ENCODE measurements at places on chromosomes 1 and 21. TPM values are rescaled to one million over a fixed set of nuclear protein-coding genes. Genes with fewer than 3 reads are reported as not detected.

The AMY2A gene
- total RNA-seq, result not detected

The PTAFR gene
- not detected for total RNA-seq

The WNT9A gene
- total RNA-seq, result 5.1 TPM

The PARS2 gene
- 5.5 TPM for total RNA-seq

The PRELP gene
- total RNA-seq, result not detected

The KLHDC7A gene
- not detected for total RNA-seq

The CR1 gene
- total RNA-seq, result not detected

The MED8 gene
- total RNA-seq, result 58.9 TPM

The RNU1-3 gene
- under 0.01 TPM for total RNA-seq

The PRR9 gene
- 6.4 TPM for total RNA-seq

The KCNH1 gene
- under 0.01 TPM for total RNA-seq

The CYP4A22 gene
- not detected for total RNA-seq

The MARK1 gene
- under 0.01 TPM for total RNA-seq

The AMPD1 gene
- not detected for total RNA-seq

The TIE1 gene
- not detected for total RNA-seq

The LCE2B gene
- total RNA-seq, result not detected

The GCLM gene
- 5.5 TPM for total RNA-seq

The ESPN gene
- not detected for total RNA-seq

The DNASE2B gene
- not detected for total RNA-seq

The SOAT1 gene
- 9.0 TPM for total RNA-seq

The ATP6V1G3 gene
- not detected for total RNA-seq

The FOXD2 gene
- total RNA-seq, result under 0.01 TPM

The LYPD8 gene
- total RNA-seq, result 0.22 TPM

The FALEC gene
- total RNA-seq, result not detected

The DMRTA2 gene
- not detected for total RNA-seq

The TEX38 gene
- not detected for total RNA-seq

The EXO5 gene
- total RNA-seq, result 11.8 TPM

The OR2L13 gene
- not detected for total RNA-seq

The RGS5 gene
- 1.8 TPM for total RNA-seq

The DDI2 gene
- total RNA-seq, result 20.8 TPM

The COL11A1 gene
- total RNA-seq, result 0.22 TPM

The CATSPERE gene
- total RNA-seq, result 2.4 TPM

The FAAH gene
- total RNA-seq, result 10.5 TPM

The MYOG gene
- total RNA-seq, result not detected

The CHIA gene
- 0.11 TPM for total RNA-seq

The FAM131C gene
- not detected for total RNA-seq

The HRNR gene
- not detected for total RNA-seq

The TBX19 gene
- 3.1 TPM for total RNA-seq

The MASP2 gene
- total RNA-seq, result not detected
